ENCODE measurements at places on chromosomes 1 and 21.
A peak's percentile ranks its signal among the peaks of the same experiment; 100 is the strongest.

- DNase-seq = no peak
Measured at GRCh38 chr1:215055281-215055935, 27.1 kb upstream of the KCNK2 start.

- no peak for DNase-seq
Measured at GRCh38 chr1:168974611-168975010, 131.9 kb upstream of the ATP1B1 start.

DNA sequence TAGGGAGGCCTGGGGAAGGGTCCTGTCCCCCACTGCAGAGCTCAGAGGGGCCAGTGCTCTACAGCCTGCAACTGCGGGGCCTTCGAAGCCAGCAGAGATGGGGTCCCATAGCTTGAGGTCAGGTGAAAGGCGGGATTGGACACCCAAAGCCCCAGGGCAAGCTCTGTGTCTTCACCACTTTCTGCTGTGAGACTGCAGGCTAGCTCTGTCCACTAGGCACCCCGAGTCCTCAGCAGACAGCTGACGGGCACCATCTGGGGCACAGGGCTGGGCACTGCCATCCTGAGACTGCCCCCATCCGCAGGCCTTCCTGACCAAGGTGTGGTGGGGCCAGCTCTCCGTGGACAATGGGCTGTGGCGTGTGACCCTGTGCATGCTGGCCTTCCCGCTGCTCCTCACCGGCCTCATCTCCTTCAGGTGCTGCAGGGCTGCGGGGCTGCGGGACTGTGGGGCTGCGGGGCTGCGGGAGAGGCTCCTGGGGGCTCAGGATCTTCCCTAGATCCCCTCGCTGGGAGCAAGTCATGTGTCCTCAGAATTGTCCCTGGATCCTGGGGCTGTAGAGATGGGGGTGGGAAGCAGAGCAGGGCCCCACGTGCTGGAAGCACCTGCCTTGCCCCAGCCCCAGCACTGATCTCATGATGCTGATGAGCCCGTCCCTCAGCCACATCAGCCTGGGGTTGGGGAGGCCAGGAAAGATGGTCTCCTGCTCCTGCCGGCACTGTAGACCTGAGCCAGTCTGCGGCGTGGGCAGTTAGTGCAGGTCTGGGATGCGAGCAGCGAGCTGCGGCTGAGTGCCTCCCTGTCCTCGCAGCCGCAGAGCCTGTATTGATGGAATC lies 46.8 kb downstream of the TRPM2 start:
- no peak for DNase-seq

- no peak for DNase-seq
Measured at GRCh38 chr21:42721341-42721824, 68.0 kb downstream of the PDE9A start.

DNA sequence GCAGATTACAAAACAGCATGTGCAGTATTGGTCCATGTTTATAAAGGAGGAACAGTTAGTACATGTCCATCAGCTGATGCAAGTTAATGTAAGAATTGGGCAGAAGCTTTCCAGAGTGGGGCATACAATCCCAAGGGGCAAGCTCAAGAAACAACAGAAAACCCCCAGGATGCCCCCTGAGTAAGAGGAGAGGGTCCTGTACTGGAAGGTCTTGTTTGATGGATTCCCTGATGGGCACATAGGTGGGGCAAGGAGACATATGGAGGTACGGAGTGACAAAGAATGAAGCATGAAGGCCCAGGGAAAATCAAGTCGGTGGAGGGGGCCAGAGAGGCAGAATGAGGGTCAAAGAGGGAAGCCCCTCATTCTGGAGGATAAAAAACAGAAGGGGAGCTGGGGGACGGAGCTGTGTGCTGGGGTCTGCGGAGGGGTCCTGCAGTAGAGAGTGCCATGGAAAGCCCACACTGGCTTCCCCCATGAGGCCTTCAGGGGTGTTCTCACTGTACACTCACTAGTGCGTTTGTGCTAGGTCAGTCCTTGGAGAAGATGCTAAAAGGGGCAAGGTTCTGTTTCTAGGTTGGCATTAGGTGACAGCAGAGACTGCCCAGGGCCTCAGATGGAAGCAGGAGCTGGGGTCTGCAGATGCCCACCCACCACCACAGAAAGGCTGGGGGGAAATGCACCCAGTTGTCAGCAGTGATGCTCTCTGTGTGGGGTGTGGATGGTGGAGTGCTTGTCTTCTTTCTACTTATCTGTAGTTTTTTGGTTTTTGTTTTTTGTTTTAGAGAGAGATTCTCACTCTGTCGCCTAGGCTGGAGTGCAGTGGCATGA lies 12.5 kb upstream of the MATN1 start:
- DNase-seq = no peak

DNA sequence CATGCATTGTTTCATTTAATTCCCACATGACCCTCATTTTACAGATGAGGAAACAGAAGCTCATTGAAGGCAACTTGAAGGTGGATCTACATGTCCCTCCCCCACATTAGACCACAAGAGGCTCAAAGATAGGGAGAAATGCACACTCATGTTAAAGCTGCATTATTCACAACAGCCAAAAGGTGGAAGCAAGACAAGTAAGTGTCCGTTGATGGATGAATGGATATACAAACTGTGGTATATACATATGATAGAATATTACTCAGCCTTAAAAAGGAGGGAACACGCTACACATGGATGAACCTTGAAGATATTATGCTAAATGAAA lies 149.7 kb upstream of the JUN start:
- DNase-seq = no peak

DNA sequence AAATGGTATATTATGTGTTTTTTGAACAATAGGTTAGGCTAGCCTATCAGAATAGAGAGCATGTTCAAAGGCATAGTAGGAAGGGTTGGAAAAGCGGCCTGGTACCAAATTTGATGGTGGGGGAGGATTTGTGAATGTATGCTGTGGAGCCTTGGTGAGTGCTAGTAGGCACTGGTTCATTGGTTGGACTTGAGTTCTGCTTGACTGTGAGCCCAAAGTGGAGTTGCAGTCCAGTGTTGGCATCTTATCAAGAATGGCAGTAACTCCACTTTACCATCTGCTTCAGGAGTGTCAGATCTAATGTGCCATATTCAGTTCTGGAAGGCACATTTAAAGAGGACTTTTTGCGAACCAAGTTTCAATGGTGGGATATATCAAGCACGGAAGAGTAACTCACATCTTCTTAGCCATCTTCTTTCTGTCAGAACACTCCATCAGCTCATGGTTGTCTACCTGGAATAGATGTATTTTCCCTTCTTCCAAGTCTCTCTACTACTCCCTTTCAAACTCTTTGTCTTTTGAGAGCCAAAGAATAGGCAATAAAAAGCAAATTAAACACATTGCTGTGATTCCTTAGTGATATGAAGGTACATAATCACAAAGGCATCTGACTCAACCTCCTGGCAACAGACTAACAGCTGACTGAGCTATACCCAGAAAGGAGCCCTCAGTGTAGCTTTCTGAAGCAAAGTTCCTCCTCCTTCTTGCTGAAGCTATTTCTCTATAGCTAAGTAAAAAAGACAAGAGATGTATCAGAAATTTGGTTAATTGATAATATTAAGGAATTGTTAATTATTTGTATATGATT lies 21.7 kb downstream of the LRRC8B start:
- no peak for DNase-seq

- no peak for DNase-seq
Measured at GRCh38 chr1:12712076-12712475, 3.8 kb upstream of the AADACL3 start.

GRCh38 chr1:211329764-211330201 lies 3.1 kb downstream of the TRAF5 start:
- DNase-seq = no peak

- no peak for DNase-seq
Measured at GRCh38 chr1:33078030-33078591, 2.8 kb upstream of the AZIN2 start.

- DNase-seq = no peak
Measured at GRCh38 chr1:15303935-15304334, 56.9 kb downstream of the FHAD1 start.

DNA sequence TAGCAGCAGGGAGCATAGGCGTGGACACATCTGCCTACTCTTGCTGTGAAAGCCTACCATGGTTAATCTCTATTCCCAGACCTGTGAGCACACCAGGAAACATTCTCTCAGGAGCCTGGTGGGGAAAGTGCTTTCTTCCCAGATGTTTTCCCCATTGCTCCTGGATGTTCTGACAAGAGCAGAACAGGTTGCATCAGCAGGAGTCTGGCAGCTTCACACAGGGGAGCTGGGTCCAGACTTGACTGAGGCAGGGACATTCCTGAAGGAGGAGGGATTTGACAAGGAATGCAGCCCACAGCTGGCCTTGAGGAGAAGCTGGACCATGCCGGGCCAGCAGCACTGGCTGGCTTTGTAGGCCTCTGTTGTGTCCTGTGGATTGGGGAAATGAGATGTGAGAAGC lies 21.0 kb upstream of the ARTN start:
- DNase-seq = no peak

- DNase-seq = no peak
Measured at GRCh38 chr21:41406340-41406739, 19.7 kb upstream of the MX1 start.

- DNase-seq = no peak
Measured at GRCh38 chr1:236451796-236452373, 57.8 kb downstream of the EDARADD start.

DNA sequence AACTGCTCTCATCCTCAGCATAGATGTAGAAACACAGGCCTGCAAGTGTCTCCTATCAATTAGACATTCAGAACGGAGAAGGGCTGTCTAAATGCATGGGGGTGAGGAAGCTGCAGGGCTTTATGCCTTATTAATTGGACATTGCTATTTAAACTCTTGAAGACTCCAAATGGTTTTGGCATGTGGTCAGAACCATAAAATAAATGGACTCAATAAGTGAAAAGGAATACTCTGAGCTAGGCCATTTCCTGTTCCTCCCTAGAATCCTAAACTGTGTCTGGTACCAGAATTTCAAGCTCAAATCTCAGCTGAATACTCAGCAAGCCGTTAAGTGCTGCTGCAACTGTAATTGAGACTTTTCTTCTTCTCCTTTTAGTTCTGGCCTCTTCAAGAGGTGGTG lies 80.4 kb upstream of the C1orf87 start:
- no peak for DNase-seq

GRCh38 chr1:214476229-214476985 lies 75.0 kb downstream of the PTPN14 start:
- no peak for DNase-seq

DNA sequence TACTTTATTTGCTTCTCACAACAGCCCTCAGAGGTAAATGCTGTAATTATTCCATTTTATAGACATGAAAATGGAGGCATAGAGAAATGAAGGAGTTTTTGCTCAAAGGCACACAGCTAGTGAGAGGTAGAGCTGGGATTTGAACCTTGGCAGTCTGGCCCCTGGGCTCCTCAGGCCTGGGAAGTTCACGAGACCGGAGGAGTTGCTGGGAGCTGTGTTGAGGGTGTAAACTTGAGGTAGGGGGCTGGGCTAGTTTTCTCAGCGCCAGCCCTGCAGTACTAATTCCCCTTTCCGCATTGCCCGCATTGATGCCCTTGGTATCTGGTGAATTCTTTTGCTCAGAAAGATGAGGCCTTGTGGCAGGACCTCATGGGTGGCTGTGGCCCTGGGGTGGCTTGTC lies 73.3 kb downstream of the PTPRU start:
- DNase-seq = no peak

DNA sequence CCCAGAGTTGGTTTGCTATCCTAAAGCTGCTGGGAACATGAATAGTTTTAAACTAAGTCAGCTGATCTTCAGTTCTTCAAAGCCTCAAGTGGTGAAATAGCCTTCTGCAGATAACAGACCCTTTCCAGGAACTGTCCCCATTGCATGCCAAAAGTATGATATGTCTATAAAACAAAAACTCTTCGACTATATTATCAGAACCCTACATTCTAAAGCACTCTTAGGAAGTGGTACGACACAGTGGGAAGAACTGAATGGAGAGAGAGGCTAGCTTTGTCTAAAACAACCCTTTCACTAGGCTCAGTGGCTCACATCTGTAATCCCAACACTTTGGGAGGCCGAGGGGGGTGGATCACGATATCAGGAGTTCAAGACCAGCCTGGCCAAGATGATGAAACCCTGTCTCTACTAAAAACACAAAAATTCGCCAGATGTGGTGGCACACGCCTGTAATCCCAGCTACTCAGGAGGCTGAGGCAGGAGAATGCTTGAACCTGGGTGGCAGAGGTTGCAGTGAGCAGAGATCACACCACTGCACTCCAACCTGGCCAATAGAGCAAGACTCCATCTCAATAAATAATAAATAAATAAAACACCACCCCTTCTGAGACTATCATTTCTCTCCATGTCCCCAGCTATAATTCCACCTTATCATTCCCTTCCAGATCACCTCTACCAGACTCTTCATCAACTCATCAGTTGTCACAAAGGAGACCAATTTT lies 2.2 kb upstream of the FRRS1 start:
- no peak for DNase-seq

DNA sequence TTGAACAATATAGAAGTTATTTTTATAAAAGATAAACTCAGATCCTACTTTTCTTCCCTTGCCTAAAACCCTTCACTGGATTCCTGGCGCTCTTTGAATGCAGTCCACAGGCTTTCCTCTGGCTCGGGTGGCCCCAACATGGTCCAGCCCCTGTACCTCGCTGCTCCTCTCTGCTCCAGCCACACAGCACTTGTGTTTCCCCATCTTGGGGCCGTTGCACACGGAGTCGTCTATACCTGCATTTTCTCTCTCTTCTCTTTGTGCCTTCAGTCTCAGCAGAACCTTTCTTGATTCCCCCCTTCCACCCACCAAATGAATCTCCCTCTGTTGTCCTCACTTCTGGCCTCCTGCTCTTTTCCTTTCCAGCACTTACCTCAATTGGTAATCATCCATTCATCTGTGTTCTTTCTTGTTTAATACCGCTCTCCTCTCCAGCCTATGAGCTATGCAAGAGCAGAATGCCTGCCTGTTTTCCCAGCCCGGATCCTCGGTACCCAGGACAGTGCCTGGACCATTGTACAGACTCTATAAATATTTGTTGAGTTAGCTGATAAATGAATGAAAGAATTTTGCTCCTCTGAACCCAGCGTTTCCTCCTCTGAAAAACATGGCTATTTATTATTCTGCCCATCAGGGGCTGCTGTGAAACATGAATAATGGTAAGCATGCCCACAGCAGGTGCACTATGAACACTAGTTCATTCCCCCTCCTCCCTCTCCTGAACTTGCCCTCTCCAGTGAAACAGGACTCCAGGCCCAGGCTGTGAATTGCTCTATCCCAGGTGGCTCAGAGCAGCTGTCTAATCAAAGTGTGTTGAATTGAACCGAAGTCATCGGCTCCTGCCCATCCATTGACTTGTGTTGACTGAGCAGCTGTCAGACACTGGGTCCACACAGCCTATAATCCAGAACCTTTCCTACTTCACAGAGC lies 266.9 kb downstream of the PTPRU start:
- DNase-seq = no peak

- peak; percentile 40 for DNase-seq
Measured at GRCh38 chr1:52423771-52424170, 19.4 kb downstream of the PRPF38A start.

DNA sequence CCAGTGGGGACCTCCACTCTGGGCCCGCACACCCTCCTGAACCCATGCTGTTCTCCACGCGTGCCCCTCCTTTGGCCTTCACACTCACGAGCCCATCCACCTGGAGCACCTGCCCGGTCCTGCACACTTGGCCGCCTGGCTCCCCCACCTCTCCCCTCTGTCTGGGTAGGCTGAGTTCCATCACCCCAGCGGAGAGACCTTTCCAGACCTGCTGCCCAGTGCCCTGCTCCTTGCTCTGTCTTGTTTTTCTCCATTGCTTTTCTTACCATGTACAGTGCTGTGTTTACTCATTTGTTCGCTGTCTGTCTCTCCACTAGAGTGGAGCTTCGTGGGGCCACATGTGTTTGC lies 351.0 kb upstream of the VAMP3 start:
- no peak for DNase-seq

- DNase-seq = no peak
Measured at GRCh38 chr1:187477103-187477502, 648.4 kb downstream of the PLA2G4A start.
